ENCODE measurements at places on chromosomes 12 and 14.

- no peak for DNase-seq
Observed at GRCh38 chr12:55780685-55781084, 36.8 kb downstream of the SARNP start.

GRCh38 chr14:43981135-43981768 lies 525.8 kb downstream of the FSCB start:
- no peak for DNase-seq

GRCh38 chr12:32501835-32502333 lies 102.5 kb downstream of the FGD4 start:
- no peak for DNase-seq

GRCh38 chr12:90909069-90909770 lies 45.8 kb downstream of the CCER1 start:
- no peak for DNase-seq

DNA sequence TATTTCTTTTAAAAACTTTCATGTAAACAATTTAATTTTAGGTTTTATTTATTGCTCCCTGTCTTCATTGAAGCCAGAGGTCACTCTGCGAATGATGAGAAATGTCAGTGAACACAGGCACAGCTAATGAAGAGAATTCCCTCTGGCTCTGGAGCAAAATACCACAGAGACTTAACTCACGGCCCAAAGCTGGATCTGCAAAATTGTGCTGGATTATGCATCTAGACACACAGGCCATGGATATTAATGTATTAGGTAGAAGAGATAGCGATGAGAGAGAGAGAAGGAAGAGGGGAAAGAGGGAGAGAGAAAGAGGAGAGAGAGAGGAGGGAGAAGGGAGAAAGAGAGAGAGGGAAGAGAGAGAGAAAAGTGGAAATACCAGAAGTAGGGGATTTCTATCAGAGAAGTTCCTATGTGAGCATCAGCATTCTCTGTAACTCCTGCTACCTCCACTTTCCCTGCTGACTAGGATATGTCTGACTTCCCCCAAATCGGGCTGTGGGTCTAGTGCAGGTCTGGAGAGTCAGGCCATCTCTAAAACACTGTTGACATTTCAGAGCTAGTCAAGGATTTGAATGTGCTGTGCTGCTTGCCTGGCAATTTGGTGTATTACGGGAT lies 3.7 kb downstream of the ARHGDIB start:
- no peak for DNase-seq

GRCh38 chr12:3168223-3169221 lies 91.3 kb downstream of the TSPAN9 start:
- DNase-seq: no peak

Data from vagina (tissue), 2 donors.